Activated naive CD4-positive, alpha-beta T cell treated with anti-CD3 and anti-CD28 coated beads, Interleukin-2, amount 50 U/mL, for 72 hours (primary cell): ENCODE measurements at places on chromosomes 2 and 18. TPM values are rescaled to one million over a fixed set of nuclear protein-coding genes. Genes with fewer than 3 reads are reported as not detected.

The BOLL gene
- not detected for total RNA-seq

The POMC gene
- total RNA-seq = 7.8 TPM

The SLC35F5 gene
- total RNA-seq = 28.1 TPM

The SP9 gene
- total RNA-seq = not detected

The FHOD3 gene
- total RNA-seq = not detected

The ANKRD44 gene
- 130 TPM for total RNA-seq

The HOXD13 gene
- total RNA-seq = not detected

The INHBB gene
- not detected for total RNA-seq

The ALLC gene
- total RNA-seq = not detected

DNA sequence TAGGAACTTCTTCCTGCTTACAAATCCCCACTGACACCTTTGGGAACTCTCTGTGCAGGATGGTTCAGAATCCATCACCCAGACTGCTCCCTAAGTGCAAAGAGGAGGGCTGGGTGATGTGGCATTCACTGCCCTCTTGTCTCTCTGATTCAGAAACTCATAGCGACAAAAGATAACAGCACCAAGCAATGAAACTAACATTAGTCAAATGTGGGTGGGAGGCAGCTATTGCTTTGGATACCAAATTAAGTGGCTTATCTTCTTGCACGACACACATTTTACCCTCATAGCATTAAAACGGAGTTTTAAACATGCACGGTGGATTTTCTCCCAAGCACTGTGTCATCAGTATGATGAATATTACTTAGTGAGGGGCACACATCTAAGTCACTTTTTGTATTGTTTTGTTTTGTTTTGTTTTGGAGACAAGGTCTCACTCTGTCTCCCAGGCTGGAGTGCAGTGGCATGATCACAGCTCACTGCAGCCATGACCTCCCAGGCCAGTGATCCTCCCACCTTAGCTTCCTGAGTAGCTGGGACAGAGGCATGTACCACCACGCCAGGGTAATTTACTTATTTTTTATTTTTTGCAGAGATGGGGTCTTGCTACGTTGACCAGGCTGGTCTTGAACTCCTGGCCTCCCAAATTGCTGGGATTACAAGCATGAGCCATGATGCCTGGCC is 40.9 kb upstream of the NEB start:
- DNase-seq = no peak

- no peak for DNase-seq
Measured at GRCh38 chr18:39523281-39523680, 1957.7 kb upstream of the CELF4 start.

DNA sequence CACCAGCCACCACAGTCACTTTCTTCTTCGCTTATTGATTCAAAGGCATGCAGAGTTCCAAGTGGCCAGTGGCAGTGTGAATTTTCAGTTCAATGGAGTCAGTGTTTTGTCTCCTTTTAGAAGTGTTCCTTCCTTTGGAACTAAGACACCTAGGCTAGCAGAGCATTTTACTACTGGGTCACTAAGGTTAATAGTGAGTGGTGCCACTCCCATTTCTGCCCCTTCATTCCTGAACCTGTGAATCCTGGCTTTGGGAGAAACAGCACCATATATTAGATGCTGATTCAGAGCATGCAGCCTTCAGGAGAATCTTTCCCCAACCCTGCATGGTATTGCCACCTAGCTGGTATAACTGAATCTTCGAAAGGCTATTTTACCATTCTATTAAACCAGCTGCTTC is 312.7 kb downstream of the HRH4 start:
- no peak for DNase-seq

GRCh38 chr2:215780907-215781685 is 232.3 kb downstream of the MREG start:
- DNase-seq = no peak

- no peak for DNase-seq
Measured at GRCh38 chr18:13235981-13236380, 17.4 kb downstream of the LDLRAD4 start.

DNA sequence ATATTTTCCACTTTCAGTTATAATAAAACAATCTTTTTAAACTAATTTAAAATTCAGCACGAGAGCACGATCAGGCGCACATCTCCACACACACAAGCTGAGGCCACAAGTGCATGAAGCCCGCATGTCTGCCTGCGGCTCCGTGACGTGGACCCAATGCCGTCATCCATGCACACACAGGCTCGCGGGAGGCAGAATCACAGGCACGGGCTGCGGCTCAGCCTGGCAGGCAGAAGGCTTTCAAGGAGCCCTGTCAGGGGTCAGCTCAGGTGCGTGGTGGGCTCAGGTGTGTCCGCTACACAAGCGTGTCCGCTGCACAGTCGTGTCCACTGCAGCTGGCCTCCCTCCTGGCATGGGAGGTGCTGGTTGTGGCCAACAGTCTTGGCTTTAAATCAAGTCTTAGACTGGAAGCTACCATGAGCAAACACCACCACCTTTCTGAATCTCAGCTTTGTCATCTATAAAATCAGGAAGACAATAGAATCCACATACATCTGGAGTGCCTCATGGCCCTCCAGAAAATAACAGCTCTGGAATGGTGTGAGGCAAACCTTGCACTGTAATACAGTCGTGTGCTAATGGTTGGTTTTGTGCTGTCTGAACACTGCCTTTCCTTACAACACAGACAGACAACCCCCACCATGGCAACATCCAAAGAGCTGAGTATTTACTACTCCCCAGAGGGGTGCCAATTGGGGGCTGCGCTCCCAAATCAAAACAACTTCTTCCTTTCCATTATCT is 210.1 kb downstream of the NDUFA10 start:
- DNase-seq = peak; percentile 47

DNA sequence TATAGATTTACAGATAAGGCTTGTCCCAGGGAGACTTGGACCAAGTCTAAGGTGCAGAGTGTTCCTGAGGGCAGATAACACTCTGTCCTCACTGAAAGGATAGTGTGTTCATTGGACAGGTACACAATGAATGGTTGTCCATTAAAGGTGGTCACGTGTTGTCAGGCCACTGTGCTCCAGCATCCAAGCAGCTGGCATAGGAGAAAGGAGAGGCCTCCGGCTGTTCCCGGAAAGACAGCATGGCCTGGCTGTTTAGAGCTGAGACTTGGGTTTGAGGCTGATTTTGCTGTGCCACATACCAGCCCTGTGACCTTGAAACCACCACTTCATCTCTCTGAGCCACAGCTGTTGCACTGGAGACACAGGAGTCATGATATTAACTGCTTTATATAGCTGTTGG is 19.6 kb upstream of the SULT1C3 start:
- DNase-seq = no peak

DNA sequence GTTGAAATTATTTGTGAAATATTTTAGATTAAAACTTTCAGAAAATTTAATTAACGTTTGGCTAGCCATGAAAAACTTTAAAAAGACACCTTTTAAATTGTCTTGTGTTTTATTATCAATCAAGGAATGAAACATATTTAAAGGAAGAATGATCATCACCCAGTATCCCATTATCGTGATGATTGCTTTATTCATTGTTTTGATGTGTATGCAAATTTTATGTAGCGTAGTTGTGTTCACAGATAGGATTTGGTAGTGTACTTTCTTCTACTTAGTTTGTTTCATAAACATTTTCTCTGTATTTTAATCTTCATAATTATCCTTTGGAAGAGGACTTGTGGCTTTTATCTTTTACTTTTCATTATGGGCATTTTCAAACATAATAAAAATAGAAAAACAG is 7.8 kb downstream of the GRHL1 start:
- DNase-seq = no peak

- no peak for DNase-seq
Measured at GRCh38 chr2:207015901-207016300, 76.6 kb downstream of the CPO start.

GRCh38 chr2:239039479-239039861 is 191.6 kb downstream of the TWIST2 start:
- DNase-seq = no peak

DNA sequence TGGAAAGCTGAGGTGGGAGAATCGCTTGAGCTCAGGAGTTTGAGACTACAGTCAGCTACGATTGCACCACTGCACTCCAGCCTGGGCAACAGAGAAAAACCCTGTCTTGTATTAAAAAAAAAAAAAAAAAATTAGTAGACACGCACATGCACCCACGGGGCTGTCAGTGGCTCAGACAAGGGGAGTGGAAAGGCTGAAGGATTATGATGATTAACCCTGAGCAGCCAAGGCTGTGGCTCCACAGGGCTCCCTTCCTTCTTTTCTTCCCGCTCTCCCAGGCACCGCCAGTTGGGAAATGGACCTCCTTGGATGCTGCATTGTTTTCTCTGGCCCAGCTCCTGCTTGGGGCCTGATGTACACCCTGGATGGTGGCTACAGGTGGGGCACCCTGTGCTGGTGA is 49.0 kb upstream of the RAB6C start:
- no peak for DNase-seq

DNA sequence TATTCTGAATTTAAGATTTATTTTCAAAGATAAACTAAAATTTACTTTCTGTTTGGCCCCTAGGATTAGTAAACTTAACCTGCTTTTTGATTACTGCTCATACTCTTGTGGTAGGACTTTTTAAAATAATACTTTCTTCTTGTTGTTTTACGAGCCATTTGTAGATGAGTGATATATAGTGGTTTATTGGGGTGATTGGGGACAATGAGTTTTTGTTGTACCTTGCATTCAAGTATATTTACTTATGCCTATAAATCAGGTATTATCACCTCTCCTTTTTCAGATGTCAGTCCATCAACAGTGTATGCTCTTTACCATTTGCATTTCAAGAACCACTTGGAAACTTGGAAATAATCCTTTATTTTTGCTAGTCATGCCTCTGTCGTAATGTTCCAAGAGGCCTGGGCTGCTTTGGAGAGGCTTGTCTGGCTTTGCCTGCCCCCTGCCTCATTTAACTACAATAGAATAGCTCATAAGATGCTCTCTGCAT is 131.3 kb downstream of the COMMD1 start:
- no peak for DNase-seq
